Natural killer cell (primary cell): ENCODE measurements at places on chromosomes 11 and 22.
A peak's percentile ranks its signal among the peaks of the same experiment; 100 is the strongest.

GRCh38 chr22:39883057-39883456 lies 10.5 kb downstream of the ENTHD1 start:
- DNase-seq = no peak

DNA sequence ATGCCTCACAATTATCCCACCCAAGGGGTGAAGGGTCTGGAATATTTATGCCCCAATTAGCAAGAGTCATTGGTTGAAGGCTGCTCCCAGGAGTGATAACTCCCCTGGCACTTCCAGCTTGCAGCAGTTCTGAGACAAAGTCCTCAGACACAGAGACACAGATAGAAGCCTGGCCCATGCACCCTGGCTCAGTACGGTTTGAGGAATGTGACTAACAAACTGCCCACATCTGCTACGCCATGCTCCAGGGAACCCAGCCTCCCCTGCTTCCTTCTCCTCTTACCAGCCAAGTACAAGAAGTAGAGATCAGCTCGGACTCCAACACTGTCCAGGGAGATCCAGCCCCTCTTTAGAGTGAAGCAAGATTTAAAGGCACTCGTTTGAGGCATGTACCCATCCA lies 48.5 kb upstream of the BMAL1 start:
- DNase-seq = no peak

DNA sequence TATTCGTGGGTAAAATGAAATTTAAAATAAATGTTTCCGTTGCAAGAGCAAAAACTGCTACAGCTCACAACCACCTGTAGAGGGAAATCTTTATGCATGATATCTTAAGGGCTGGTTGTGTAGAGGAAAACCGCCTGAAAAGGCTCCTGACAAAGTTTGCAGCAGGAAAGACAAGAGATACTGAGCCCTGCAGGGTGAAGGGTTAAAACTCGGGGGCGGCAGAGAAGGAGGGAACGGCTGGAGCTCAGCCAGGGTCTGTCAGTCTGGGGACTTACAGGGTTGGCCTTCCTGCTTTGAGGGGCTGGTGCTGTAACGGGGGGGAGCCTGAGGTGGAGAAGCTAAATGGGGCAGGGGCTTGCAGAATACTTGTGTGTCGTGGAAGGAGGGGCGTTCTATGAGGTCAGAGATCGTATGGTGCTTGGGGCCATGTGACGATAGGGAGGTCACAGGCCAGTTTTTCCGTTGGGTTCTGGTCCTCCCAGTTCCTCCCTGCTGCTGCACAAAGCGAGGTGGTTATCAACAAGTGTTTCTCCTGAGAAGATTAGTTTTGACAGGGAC lies 122.9 kb upstream of the HSD17B12 start:
- no peak for DNase-seq

DNA sequence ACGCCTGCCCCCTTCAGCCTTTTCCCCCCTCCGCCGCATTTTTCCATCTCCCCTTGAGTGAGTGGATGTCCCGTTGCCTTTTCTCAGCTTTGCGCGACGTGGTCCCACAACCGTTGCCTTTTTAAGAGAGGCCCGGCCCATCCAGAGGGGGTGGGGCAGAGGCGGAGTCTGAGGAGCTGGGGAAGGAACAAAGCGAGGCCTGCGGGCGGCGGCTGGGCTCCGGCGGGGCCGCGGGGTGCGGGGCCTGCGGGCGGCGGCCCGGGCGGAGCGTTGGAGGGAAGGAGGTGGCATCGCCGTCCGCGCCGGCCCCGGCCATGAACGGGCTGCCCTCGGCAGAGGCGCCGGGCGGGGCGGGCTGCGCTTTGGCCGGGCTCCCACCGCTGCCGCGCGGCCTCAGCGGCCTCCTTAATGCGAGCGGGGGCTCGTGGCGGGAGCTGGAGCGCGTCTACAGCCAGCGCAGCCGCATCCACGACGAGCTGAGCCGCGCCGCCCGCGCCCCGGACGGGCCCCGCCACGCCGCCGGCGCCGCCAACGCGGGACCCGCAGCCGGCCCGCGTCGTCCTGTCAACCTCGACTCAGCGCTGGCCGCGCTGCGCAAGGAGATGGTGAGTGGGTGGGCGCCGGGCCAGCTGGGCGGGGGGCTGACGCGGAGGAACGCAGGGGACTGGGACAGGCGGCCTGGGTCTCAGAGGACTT lies at the start of gene FAM89B:
Gene FAM89B, plus strand, starts transcription at position 183 of the 696 bp plus-strand sequence. Its CDS starts 132 bp downstream, at position 315.
- peak; percentile 92 for DNase-seq

DNA sequence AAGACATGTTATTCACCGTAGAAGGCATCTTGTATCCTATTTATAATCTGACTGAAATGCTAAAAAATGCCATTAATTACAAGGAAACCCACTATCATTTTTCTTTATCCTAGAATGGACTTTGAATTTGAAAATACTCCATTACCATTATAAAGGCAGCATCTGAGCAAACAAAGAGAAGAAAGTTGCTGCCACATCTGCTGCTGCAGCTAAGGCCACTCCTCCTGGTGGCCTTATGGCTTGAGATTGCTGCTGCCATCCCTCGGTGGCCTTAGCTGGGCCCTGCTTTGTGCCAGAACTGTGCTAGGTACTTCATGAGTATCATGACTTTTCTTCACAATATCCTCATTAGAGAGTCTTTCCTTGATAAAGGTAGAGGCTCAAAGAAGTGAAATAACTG lies 1210.1 kb upstream of the TENM4 start:
- no peak for DNase-seq

- DNase-seq = peak; percentile 60
Measured at GRCh38 chr11:93895106-93895862, 44.9 kb upstream of the VSTM5 start.

GRCh38 chr22:31141551-31141950 lies 1.2 kb upstream of the PLA2G3 start:
- no peak for DNase-seq

DNA sequence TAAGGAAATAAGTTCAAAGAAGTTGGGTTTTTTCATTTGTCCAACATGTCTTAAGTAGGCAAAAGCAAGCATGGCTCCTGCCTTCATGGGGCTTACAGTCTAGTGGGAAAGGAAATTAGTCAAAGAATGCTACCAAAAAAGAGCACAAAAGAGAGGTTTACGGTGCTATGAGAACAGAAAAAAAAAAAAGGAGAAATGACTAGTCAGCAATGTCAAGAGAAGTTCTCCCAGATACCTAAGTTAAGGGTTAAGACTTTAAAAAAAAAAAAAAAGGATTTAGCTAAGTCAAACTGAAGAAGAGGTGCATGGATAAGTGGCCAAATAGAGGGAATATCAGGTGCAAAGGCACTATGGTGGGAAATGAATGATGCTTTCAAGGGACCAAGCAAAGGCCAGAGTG lies 29.3 kb downstream of the SERGEF start:
- no peak for DNase-seq

DNA sequence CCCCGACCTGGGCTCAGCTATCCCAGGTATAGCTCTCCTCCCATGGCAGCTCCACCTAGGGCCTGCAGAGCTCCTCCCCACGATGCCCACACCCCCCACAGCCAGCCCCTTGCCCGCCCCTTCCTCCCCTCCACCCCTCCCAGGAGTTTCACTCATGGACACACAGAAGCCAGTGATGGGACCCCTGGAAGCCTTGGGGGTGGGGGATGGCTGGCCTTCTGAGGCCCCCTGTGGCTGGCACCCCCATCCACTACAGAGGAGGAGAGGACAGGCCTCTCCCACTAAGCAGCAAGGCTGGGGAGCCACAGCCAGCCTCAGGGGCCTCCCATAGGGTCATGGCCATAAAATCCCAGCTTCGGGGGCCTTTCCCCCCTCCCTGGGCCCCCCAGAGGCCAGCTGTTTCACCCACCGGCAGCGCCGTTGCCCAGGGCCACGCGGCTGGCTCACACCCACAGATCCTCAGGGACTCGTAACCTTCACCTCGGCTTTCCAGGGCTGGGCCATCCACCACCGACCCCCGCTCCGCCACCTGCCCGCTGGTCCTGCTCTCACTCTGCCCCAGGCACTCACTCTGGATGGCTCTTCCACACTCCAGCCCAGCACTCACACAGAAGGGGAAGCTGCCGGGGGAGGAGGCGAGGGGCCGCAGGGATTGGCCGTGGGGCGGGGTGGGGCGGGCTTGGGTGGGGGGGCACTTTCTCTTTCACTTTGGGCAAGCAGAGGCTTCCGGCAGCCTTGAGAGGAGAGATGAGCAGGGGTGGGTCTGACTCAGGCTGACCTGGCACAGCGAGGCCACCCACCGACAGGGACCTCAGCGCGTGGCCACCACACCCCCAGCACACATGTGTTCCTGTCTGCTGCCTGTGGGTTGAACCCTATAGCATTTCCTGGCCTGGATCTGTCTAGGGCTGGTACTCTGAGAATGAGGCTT lies 2.2 kb downstream of the SLC25A22 start:
- DNase-seq = peak; percentile 68

- no peak for DNase-seq
Measured at GRCh38 chr22:42470366-42471082, 38.3 kb upstream of the NFAM1 start.

- DNase-seq = no peak
Measured at GRCh38 chr11:100640071-100640470, 47.0 kb upstream of the ARHGAP42 start.

DNA sequence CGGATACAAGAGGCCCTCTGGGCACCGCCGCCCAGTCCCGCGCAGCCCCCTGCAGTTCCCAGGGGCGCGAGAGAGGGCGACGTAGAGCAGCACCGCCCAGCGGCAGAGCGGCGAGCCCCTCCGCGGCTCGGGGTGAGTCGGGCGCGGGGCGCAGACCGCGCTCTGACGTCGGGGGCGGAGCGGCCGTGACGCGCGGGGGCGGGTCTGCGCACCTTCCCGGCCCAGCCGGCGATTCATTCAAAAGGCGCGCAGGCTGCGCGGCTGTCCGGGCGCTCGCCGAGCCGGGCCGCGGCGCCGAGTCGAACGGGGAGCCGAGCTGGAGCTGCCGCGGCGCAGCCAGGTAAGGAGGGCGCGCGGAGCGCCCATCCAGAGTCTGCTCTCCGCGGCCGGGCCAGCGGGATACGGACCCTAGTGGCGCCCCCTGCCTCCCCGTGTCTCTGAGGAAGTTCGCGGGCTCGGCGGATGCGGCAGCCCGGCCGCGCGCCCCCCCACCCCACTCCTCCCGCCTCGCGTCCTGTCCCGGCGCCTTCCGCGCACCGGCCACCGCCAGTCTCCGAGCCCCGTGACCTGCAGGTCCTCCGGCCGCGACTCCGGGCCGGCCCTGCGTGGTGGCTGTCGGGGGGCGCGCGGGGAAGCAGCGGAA lies at the start of gene RELT:
Gene RELT, plus strand, starts transcription at position 240 of the 643 bp plus-strand sequence. CDS start 12,738 bp downstream, outside the sequence.
- peak; percentile 97 for DNase-seq

DNA sequence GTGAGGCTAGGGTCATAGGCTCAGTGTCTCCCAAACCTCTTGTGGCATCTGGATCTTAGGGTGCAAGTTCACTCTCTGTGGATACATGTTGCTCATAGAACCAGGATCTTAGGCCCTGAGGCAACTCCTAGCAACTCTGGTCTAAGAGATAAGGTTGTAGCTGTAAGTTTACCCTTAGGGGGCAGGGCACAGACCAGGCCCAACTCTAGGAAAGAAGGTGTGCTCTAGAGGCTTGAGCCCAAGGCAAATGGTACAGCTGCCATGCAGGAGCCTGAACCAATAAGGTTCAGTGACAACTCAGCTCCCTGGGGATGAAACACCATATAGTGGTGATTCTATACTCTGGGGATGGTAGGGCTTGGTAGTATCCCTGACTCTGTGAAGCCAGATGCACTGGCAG lies 17.8 kb downstream of the CALCB start:
- DNase-seq = no peak

DNA sequence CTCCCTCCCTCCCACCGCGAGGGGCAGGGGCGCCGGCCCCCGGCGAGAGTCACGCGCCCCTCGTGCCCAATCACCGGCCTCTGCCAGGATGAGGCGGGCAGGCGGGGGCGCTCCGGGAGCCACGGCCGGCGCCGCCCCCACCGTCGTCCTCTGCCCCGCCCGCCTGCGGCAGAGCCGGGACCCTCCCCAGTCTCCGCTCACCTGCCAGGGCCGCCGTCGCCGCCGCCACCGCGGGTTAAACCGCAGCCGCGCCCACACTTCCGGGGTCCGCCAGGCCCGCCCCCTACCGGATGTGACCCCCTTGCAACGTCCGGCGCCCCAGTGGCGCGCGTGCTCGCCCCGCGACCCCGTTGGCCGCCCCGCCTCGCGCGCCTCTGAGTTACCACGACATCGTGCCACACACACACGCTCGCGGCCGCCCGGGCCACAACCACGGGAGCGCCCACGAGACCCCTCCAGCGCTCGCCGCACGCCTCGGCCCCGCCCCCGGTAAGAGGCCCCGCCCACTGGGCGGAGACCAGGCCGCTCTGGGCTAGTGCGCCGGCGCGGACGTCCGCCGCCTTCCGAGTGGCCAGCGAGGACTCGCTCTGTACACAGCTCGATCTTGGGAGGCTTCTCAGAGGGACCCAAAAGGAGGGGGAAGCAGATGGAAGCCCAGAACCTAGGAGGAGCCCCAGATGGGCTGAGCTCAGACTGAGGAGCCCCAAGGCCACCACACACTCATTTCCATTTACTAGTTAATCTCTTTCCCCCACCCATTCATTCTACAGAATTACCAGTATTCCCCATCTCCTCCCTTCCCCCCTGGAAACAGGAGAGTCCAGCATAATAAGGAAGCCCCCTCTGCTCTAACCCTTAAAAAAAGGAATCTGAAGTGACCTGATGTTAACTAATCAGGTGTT lies at the start of gene VPS37C:
Gene VPS37C, minus strand, starts transcription at position 237 of the 902 bp plus-strand sequence. CDS start 22,597 bp downstream, outside the sequence.
- peak; percentile 94 for DNase-seq

GRCh38 chr11:86990031-86990430 lies 34.8 kb upstream of the FZD4 start:
- DNase-seq = no peak

- no peak for DNase-seq
Measured at GRCh38 chr11:47669856-47670255, 27.5 kb upstream of the MTCH2 start.

DNA sequence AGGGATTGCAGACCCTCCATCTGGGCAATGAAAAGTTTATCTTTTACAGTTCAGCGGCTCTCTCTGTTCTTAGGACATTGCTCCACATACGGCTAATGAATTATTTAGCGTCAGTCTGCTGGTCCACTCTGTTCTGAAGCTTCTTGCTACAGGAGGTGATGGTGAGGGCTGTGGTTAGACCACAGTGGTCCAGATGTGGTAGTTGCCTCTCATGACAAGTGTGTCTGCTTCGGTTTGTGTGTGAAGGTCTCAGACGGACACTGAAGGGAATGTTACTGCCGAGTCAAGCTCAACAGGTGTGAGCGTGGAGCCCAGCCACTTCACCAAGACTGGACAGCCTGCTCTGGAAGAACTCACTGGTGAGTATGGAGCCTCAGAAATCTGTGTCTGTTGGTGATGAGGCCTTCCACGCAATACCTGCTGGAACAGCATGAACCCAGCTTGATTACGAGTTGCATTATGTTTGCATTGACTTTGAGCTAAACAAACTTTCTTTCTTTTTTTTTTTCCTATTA lies 220.8 kb downstream of the DBX1 start:
- no peak for DNase-seq
